Heart right ventricle (tissue), 16 donors: ENCODE measurements at places on chromosomes 4 and X. TPM values are rescaled to one million over a fixed set of nuclear protein-coding genes. Genes with fewer than 3 reads are reported as not detected.

DNA sequence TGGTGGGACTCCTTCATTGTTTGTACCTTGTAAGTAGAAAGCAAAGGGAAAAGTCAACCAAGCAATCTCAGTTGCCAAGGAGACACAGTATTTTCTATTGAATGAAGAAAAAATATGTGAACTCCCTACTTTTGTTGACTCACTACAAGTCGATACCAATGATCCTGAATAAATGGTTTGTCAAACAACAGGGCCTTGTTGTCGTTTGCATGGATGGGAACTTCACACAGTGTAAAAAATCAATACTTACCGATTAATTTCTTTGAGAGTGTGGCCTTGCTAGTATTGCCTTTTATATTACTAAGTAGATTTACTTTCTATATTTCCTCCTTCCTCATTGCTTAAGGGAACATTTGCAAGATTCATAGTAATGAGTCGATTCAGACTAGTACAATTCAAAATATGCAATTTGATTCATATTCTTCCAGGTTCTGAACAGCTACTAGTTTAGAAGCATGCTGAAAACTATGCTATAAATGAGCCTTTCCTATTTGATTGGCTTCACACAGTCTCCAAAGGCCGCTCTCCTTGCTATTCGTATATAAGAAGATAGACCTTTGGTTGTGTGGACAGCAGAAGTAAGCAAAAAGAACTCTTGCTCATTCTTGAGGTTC, 108.0 kb downstream of the ZNF330 start:
- no peak for DNase-seq

DNA sequence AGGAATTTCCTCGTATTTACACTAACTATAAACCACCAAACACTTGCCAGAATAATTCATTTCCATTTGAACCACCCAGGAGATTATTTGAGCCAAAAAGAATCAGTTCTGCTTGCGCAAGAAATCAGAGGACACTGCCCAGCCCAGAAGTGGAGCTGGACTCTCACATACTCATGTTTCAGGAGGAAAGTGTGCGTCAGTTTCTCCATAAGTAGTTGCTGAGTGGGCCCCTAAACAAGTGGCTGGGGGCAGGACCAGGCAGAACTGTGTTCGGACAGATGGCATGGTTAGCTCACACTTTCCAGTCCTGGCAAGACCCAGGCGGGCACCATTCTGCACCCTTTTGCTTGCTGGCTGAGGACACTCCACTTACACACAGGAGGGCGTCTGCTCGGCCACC, 38.8 kb downstream of the BTC start:
- no peak for DNase-seq

DNA sequence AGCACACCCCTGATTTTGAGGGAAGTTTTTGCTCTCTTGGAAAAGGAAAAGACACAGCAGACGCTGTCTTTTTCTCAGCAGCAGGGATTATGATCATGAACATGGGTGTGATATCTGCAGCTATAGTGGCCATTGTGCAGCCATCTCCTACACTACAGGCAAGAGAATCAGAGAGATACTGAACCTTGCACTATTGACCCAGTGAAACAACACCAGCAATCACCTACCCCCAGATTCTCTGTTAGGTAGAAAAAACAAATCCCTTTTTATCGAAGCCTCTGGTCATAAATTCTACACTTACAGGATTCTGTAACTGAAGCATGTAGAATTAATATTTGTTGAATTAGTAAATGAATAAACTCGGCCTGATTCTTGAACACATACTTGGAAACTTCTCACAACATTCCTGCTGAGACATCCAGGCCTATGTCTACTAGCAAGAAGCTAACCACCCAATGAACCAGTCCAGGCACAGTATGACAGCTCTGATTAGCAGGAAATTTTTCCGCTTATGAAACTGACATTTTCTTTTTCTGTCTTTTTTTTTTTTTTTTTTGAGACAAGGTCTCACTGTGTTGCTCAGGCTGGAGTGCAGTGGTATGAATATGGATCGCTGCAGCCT, 5.0 kb upstream of the AFAP1 start:
- DNase-seq, result no peak

- DNase-seq, result no peak
Measured at GRCh38 chrX:9071031-9071650, 37.2 kb upstream of the FAM9B start.

The MANBA gene
- 45.0 TPM for total RNA-seq

The MSX1 gene
- total RNA-seq, result 3.2 TPM

The APBB2 gene
- 22.3 TPM for total RNA-seq

DNA sequence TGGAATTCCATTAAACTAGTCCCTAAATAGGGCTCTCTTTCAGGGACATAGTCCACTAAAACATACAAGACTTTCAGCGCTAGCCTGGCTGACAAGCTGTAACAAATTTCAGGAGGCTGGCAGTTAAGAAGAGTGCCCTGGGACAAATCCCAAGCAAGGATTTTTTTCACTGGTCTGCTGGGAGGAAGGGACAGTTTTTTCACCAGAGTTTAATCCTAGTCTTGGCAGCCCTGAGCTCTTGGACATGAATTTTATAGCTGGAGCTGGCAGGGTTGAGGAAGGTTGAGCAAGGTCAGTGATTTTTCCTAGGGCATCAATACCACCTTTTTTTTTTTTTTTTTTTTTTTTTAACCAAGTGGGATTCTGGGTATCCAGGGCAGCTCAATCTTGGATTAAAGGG, 184.4 kb downstream of the SH2D1A start:
- no peak for DNase-seq

DNA sequence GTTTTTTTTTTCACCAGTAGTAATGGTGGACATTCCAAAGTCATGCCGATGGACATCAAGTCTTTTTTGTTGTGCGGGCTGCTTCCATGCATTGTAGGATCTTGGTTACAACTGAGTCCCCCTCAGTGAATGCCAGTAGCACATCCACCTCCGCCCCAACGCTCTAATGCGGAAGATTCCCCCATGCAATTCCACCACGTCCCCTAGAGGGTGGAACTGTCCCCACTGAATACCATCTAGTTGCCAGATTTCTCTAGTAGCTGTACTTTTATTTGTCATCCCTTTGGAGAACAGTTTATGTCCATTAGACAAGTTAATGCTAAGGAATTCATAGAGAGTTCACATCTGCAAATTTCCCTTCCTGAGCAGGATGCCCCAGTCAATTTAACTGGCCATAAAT, 6.7 kb downstream of the SHISA3 start:
- DNase-seq, result no peak

- peak; percentile 45 for DNase-seq
Measured at GRCh38 chrX:120213438-120214265, 37.0 kb upstream of the ZBTB33 start.

- no peak for DNase-seq
Measured at GRCh38 chr4:13783800-13784411, 156.4 kb upstream of the BOD1L1 start.

DNA sequence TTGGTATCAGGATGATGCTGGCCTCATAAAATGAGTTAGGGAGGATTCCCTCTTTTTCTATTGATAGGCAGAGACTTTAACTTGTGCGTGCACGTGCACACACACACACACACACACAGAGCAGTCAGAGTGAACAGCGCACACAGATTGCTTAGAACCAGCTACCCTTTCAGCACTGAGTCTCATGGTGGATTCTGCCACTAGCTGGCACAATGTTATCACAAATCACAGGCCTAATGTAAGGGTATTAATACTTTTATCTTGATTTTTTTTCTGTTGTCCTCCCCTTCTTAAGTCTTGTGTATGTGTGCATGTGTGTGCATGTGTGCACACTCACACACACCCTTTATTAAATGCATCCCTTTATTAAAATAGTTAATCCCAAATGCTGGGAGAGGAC, 53.2 kb downstream of the HADH start:
- DNase-seq, result no peak

DNA sequence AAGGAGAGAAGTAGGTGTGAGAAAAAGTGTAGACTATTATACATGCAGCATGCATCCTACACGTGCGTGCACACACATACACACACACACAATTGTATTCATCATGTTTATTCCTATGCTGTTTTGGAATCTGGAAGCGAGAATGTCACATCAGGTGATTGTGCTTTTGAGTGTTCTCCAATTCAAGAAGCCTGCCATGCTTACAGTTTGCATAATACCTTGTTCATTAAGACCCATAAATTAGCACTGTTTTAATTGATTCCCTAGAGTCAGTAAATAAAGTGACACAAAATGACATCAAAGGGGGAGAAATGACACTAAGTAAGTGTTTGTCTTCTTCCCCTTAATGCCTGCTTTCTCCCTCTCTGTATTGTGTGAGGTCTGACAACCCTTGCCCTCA, 336.1 kb upstream of the IGFBP7 start:
- DNase-seq, result no peak
